ENCODE measurements at places on chromosomes 1 and 21.
A peak's percentile ranks its signal among the peaks of the same experiment; 100 is the strongest.

DNA sequence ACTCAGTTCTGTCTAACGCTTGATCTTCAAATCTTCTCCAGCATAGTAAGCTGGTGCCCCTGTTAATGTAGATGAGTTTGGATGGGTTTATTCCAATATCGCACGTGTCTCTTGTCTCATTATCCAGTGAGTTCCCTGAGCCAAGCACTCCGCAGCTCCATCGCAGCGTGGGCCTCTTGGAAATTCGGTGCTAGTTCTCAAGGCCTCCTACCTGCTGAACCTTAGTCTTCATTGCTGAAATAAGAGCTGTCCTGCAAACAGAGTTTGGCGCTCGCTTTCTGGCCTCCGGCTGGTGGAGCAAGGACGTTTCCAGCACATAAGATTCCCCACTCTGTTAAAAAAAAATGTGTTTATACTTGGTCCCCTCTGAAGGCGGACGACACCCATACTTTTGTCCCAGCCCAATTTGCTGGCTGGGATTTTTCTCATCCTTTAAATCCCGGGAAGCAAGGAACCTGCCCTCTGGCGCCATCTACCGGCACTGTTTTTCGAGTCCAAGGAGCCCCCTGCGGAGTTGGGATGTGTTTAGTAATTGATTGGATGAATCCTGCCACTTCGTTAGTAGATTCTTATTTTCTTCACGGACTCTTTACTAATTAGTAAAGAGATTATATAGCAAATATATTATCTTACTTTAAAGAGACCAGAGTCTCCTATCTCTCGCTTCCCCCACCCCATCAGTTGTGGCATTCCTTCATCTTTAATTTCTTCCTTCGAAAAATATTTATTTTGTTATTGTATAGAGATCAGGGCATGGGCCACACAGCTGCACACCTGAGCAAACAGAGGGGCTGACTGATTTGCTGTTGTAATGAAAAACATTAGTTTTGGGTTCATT, 14.7 kb downstream of the JUN start:
- DNase-seq, result no peak

DNA sequence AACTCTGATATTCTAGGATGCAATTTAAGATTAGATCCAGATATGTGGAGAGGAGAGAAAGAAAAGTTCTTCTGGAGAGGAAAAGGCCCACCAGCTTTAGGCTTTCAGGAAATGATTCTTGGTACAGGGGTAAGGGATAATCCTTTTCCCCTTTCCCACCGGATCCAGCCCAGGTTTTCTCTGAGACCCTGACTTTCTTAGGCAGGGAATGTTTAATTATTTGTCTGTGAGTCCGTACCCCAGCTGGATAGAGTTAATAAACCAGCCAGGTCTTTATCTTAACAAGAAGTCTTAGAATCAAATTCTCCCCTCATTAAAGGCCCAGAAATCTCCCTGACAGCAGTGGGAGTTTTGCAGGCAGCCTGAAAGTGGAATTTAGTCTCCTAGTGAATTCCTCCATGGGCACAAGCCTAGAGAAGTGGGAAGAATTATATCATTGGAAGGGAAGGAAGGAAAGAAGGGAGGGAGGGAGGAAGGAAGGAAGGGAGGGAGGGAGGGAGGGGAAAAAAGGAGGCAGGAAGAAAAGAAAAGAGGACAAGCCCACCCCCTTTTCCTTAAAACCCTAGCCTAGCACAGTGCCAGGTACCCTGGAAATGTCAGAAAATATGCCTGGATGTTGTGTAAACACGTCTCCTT, 189.0 kb downstream of the PLPP3 start:
- no peak for DNase-seq

DNA sequence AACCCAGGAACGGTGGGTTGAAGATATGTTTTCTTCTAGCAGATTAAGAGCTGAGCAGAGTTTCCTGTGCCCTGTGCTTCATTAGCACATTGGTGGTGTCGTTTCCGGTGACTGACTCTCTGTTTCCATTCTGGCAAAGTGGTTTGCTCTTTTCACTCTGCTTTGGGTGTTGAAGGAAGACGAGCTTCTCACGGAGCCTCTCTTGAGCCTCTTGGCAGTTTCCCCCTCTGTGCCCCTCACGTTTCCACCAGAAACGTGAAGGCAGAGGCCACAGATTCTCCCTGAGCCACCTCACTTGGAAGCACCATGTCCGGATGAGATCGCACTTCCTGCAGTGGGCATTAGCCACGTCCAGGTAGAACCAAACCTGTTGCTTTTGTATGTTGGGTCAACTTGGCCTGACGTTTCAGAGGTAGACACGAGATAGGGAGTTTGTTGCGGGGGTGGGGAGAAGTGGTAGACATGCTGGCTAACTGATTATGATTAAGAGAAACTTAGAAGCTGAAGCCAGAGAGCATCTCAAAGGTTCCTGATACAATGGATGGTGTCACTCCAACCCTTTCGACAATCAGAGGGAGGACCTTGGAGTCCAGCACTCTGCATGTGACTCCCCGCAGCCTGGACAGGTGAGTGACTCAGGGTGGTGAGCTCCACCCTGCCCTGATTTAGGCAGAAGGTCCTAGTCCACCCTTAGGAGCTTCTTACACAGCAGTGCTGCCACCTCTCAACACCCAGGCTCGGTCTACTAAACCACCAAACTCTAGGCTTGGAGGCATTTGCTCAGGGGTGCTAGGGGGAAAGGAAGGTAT, at the start of gene LAX1:
LAX1 (plus strand) TSS at position 155 of the 809 bp plus-strand sequence; CDS start at position 538, 383 bp downstream.
- DNase-seq, result peak; percentile 76

DNA sequence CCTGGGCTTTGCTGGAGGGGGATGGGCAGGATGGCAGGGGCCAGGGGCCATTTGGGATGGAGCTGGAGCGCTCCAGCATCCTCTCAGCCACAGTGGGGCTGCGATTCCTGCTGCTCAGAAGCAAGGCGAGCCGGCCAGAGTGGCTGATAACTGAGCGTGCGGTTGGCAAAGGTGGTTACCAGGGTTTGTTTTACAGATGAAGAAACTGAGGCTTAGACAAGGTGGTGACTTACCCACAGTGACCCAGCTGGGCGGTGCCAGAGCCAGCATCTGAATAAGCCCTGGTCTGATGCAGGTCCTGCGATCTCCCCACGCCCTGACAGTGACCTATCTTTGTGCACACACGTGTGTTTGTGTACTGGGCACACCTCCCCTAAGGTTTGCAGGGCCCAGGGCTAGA, 5.9 kb upstream of the PRXL2B start:
- DNase-seq, result no peak

- no peak for DNase-seq
These were observed 496.9 kb upstream of the LRRC7 start for GRCh38 chr1:69070660-69071373.

DNA sequence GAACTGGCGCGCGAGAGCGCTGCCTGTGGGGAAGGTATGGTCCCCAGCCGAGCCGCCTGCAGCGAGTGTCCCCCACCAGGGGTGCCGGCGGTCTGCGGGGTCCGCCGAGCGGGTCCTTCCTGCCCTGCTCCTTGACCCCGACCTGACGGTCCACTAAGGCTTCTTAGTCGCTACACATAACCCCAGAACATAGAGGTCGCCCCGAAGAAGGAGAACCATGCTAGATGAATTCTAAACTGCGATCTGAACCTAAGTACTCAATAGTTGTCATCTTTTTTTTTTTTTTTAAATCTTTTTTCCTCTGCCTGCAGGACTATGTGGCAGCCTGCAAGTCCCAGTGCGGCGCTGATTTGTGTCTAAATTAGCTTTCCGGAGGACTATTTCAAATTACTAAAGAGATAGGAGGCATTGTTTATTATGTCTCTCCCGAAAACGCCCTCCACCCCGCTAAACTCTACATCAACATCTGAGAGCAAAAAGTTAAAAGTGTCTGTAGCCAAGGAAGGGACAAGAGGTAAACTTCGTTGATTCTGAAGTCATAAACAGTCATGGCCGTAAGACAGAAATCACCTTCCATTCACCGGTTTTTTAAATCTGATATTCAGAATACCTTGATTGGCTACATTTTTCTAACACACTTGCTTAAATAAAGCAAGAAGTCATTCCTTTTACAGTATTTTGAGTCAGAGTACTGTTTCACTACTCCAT, 476 bp downstream of the AXDND1 start:
- no peak for DNase-seq

GRCh38 chr1:218939095-218939494, 234.6 kb upstream of the LYPLAL1 start:
- no peak for DNase-seq

GRCh38 chr1:235156265-235156664, 4.8 kb downstream of the RBM34 start:
- DNase-seq, result no peak

DNA sequence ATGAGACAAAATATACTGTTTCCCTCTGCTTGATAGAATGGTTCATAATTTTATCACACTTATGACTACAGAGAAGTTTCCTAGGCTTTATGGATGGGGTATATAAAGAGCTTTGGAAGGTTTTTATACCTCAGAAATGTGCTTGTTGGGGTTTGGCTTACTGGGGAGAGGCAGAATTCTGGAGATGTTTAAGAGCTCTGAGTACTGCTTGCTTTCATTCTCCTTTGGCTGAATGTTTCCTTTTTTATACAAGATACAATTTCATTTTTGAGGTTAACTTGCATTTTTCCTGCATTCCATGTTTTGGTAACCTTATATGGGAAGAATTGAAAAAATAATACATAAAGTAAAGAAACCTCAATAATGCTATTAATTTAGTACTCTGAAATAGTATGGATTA, 157.7 kb upstream of the COL11A1 start:
- no peak for DNase-seq

- peak; percentile 75 for DNase-seq
These were observed 5.1 kb downstream of the TNFRSF8 start for GRCh38 chr1:12067900-12068821.

DNA sequence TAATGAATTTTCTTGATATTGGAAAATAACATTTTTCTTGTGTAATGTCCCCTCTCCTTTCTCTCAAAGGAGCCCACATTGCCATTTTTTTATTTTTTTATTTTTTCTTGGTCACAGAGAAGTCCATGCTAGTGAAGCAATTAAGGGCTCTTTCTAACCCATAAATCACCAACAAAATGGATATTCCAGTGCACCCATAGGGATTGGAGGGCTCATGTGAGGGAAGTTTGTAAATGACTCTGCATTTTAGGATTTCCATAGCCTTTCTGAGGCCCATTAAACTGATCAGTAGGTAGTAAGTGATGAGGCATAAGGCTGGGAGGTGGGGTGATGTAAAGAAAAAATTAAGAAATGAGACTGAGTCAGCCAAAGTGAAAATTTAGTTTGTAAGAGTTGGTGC, 55.9 kb upstream of the JAK1 start:
- no peak for DNase-seq

DNA sequence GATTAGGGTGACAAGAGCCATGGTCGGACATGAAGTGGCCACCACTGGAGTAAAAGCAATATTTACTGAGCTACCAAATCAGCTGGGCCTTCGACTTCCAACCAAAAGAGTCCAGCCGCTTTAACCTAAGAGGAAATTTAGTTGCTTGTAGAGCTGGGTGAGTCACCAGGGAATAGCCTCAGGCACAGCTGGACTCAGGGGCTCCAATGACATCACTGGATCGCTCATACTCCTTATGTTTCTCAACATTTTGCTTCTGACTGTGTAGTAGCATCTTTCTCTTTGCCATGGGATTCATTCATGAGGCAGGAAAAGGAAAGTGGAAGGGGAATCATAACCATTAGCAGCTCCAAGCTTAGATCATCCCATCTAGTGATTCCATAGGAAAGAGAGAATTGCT, 664.4 kb downstream of the MATN1 start:
- DNase-seq, result no peak

Measured in GM06990 (cell line).